Nucleus accumbens (tissue), 56 donors: ENCODE measurements at places on chromosomes 16 and 17.

- DNase-seq = peak; percentile 57
These were observed 131.5 kb upstream of the RCVRN start for GRCh38 chr17:10036511-10037061.

- no peak for DNase-seq
These were observed 1.2 kb downstream of the SIAH1 start for GRCh38 chr16:48383877-48384519.

DNA sequence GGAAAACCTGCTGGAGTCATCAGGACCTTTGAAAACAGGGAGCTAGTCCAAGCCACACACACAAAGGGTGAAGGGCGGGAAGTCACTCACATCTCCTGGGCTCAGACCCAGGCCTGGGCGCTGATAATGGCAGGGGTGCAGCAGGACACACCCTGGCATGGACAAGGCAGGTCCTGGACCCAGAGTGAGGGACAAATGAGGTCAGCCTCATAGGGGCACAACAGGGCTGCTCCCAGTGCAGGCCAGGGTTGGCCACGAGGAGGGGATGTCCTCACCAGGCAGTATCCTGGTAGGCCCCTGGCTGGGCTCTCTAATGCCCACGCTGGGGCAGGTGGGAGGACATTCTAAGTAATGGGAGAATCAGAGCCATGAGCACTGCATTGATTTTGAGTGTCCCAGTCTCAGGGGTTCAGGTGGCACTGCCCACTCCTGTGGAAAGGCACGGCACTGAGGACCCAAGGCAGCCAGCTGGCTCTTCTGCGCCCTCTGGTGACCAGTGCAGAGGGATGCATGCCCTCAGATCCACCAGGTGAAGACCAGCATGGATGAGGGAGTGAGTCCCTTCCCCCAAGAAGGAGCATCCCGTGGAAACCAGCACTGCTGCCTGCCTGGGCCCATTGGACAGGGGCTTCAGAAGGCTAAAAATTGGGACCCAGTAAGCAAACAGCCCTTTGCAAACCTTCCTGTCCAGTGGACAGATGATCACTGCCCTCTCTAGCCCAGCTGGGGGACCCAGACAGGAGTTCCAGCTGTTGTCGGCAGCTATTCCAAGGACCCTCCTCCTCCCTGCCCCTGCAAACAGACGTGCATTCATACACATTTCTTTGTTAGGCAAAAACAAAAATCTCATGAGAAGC lies 23.4 kb upstream of the SREBF1 start:
- DNase-seq = peak; percentile 59

DNA sequence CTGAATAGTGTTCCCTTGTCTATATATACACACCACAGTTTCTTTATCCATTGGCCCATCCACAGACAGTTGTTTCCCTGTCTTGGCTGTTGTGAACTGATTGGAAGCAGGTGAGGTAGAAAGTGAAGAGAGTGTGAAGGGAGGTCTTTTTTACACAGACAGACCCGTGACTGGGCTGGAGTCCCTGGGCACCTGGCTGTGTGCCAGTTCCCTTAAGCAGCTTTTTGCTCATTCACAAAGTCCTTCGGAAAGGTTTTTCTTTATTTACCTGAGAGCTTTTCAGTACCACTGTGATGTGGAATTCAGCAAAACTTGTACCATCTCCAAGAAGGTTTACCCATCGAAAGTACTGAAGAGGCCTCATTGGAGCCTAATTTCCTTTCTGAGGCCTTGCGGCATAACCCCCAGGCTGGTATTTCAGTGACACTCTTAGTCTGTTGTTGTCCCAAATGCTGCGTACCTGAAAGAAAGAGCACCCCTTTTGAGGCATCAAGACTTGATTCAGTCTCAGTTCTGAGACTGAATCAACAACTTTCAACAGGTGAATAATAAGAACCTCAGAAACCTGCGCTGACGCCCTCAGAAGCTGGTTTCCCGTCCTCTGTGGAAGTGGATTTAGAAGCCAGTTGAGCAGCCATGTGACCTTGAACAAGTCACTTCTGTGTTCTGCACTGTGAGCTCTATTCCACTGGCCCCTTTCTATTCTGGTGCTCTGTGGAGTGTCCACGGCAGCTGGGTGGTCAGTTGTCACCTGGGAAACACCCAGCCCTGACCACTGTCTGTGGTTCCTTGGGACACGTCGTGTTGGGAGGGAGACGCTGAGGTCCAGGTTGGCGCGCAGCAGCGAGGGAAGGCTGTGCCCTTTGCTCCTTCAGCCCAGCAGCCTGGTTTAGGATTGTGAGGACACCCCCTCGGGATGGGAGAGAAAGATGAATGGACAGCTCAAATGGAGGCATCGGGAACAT lies 53.9 kb upstream of the CRISPLD2 start:
- DNase-seq = no peak

GRCh38 chr17:27322026-27322425 lies 28.1 kb downstream of the WSB1 start:
- DNase-seq = no peak

DNA sequence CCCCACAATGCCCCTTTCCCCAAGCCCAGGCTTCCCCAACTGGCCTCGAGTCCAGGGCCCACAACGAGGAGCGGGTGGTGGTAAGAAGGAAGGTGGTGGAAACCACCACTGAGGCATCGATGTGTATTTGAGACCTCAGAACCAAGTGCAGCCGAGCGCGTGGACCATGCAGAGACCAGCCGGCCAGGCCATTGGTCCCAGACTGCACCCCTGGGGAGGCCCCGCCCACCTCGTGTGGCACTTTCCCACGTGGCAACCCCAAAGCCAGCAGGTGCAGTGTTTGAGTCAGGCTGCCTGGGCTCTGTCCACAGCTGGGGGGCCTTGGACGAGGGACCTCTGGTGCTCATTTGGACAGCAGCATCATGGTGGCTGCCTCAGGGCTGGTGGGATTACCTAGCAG lies 28.1 kb upstream of the BAHCC1 start:
- no peak for DNase-seq

- no peak for DNase-seq
These were observed 178.2 kb upstream of the CACNG3 start for GRCh38 chr16:24077966-24078365.

DNA sequence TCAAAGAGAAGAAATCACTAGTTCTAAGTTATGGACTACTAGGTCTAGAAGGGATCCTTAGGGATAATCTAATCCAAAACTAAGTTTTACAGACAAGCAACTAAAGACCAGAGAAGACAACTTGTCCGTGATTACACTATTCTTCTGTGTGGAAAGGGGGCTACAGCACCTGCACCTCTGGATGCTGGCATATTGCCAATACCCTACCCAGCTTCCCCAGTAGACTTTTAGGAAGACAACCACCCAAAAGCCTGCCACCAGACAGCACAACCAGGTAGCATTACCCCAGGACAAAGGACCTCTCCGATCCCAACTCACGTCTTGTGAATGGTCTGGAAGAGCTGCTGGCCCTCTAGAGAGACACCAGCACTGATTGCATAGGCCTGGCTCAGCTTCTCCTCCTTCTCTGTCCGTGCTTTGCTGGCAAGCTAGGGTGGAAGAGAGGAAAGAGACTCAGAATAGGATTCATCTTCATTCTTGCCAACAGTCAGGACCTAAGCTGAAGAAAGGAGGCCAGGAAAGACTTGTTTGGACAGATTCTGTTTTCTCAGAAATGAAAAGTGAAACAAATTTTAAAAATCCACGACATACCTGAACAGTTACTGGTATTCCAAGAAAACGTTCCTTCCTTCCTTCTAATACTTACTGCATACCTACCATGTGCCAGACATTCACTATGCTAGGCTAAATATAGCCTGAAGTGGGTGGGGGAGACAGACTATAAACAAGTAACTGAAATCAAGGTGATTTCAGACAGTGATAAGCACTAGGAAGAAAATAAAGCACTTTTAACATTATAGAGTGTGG lies 25.3 kb upstream of the TMEM101 start:
- DNase-seq = no peak
